Adrenal gland (tissue), 19 donors: ENCODE measurements at places on chromosomes 5 and 9.

GRCh38 chr5:172769616-172770373 lies 1.2 kb downstream of the DUSP1 start:
- peak; percentile 62 for DNase-seq

DNA sequence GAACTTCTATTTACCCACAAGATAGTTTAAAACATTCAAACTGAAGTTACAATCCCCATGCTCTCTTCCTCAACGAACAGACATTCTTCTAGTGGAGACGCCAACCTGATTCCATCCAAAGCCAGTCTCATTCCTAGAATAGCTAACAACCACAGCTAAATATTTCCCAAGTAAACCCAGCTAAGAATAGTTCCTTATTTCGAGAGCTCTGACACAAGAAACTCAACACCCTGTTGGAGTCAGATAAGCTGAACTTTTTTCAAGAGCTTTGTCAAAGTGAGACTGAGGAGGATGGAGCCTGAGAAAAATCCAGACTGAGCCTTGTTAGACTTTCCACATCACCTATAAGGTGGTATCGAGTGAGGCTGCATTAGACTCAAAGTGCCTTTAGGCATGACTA lies 56.7 kb upstream of the RPS23 start:
- no peak for DNase-seq

DNA sequence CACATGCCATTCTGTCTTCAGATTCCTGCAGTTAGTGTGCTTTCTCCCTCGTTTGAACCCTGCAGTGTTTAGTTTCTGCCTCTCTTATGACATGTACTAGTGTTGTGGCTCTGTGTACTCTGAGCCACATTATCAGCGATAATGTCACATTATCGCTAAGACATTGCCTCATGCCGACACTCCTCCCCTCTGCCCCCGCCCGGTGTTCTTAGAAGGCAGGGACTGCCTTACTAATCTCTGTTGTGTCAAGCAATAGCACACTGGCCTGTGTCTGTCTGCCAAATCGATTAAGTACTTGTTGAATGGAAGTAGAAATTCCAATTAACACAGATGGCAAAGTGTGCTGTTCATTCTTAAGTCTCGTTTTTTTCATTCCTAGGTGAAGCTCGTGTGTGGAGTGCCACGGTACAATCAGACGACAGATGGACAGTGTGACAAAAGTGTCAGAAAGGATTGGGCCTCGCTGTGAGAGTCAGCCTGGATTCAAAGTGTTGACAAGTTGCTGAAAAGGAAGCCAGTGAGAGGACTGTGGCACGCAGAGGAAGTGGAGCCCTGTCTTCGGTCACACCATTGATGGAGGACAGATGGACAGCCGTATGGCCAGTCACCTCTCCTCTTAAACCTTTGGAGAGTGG lies 10.5 kb downstream of the PIK3R1 start:
- no peak for DNase-seq

- DNase-seq: no peak
These were observed 7.3 kb upstream of the SMIM3 start for GRCh38 chr5:150771034-150771795.

DNA sequence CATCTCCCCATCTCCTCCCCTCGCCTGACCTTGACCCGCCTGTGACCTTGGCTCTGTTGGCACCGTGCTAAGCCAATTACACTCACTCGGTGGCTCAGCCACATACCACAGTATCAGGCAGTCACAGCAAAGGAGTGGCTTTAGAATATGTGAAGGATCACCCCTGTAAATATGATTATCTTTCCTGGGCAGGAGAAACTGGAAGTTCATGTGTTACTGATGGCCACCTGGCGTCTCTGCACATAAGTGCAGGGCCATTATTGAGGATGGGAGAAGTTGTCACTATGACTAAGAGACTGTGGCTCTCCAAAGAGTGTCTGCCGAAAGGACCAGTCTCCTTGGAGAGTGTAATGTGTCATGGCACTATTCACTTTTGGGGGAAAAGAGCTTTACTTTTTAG lies 116.9 kb upstream of the S1PR3 start:
- DNase-seq: no peak

DNA sequence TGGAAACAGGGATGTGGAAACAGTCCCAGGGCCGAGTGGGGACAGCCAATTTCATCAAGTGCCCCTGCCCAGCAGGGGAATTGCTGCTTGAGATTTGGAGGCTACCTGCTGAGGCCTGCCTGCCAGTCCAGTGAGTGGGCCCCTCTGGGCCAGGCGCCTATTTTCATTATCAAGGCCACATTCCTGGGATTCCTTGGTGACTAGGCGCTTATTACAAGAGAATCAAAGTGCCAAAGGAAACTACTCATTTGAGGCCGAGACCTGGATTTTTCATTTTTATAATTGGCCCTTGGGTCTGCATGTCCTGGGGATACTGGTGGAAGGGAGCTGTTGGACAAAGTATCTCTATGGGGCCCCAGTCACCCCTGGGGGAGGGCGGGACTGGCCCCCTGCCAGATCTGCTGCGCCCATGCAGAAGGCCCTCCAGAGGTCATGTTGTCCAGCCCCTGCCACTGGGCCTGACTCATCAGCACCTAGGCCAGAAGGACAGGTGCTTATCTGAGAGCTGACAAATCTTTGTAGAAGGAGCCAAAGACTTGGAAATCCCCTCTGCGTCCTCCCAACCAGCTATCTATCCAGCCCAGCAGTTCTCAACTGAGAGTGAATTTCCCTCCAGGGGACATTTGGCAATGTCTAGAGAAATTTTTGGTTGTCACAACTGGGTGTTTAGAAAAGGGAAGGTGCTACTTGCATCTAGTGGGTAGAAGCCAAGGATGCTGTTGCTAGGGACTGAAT lies 45.6 kb downstream of the FOXI1 start:
- peak; percentile 95 for DNase-seq

GRCh38 chr5:170633235-170634081 lies 129.6 kb downstream of the KCNIP1 start:
- DNase-seq: peak; percentile 84

- DNase-seq: no peak
These were observed 100.6 kb downstream of the ICE1 start for GRCh38 chr5:5523066-5523505.

GRCh38 chr5:68449380-68449779 lies 233.8 kb downstream of the PIK3R1 start:
- peak; percentile 57 for DNase-seq

- DNase-seq: no peak
These were observed 249.4 kb downstream of the NPR3 start for GRCh38 chr5:32960340-32961058.

DNA sequence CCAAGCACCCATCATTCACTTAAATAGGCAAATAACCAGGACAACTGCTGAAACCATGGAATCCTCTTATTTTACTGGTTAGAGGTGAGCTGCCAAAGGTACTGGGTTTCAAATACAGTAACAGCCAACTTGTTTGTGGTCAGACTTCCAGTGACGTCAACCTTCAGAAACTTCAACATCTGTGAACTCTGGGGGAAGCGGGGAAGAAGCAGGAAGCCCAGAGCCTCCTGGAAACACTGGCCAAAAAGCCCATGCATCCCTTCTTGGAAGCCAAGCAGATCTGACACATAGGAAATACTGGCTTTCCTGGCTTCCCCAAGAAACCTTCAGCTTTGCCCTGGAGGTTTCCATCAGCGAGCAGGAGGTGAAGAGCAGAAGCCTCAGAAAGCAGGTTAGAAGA lies 4.9 kb upstream of the FRRS1L start:
- DNase-seq: no peak

DNA sequence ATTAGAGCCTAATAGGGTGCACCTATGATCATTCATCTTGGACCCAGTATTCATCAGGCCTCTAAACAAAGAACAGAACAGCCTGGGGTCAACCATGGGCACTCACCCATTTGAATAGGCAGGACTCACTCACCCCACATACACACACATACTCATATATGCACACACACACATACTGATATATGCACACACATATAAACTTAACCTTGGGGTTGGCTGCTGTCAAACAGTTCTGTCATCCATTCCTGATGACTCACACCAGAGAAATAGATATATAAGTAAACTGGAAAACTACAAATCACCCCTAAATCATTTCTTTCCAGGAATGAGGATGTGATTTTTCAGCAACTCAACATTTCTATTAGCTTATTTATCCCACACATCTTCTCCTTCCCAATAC lies 51.3 kb downstream of the ARL15 start:
- no peak for DNase-seq

GRCh38 chr5:83473346-83474160 lies 2.0 kb downstream of the VCAN start:
- peak; percentile 88 for DNase-seq

- no peak for DNase-seq
These were observed 115.3 kb downstream of the TLE4 start for GRCh38 chr9:79687131-79687447.

DNA sequence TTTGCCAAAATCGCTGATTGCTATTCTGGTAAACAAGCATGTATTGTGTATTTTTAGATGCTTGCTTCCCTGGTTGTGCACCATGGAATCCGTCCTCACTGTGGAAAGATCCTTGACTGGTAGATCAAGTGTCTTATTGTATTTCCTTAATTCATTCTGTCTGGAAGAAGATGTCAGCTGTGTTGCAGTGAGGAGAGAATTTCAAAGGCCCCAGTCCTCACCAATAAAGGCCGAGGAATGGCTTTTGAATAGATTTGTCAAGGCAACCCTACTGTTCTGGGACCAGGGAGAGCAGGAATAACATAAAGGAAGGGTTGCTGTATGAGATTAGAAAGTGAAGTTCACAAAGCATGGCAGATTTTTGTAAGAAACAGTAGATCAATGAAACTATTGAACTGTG lies 36.2 kb upstream of the POU5F2 start:
- no peak for DNase-seq

- no peak for DNase-seq
These were observed 40.1 kb downstream of the MACIR start for GRCh38 chr5:103298607-103299188.

DNA sequence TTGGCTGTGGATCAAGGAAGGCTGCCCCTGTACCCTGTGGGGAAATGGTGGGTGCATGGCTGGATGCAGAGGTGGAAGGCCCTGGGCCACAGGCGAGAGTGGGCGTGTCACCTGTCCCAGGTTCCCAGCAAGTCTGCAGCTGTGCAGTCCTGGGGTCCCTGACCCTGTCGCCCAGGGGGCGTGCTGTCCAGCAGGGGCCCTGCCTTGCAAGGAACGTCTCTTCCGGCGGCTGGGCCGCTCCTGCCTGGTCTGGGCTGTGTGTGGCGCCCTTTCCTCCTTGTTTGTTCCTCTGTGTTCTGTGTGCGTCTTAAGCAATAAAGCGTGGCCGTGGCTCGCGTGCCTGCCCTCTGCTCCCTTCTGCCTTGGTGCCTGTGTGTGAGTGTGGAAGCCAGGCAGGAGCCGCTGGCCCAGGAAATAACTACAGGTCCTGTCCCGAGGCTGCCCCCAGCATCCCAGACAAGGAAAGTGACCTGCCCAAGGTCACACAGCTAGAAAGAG lies 8.4 kb downstream of the SLC2A6 start:
- DNase-seq: no peak

GRCh38 chr5:37207802-37208201 lies 41.4 kb downstream of the CPLANE1 start:
- no peak for DNase-seq
